AG04450 (cell line): ENCODE measurements at places on chromosomes 3 and 15.
A peak's percentile ranks its signal among the peaks of the same experiment; 100 is the strongest.

GRCh38 chr3:7876741-7877297 lies 624.8 kb upstream of the LMCD1 start:
- DNase-seq: no peak

DNA sequence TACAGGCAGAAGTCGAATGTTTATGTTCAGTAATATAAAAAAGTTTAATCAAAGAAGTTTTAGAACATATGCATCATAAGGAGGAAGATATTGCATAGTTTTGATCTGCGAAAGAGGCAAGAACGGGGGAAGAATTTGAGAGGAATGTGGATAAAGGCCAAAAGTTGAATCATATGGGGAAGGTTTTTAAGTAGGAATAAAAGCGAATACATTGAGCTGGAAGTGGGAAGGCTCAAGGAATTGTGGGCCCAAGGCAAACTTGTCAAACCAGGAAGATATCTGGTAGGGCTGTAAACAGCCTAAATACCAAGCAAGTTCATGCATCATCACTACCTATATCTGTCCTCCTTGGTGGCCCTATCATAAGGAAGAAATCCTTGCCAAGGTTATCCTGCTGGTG lies 186.9 kb downstream of the MAGI1 start:
- peak; percentile 70 for DNase-seq

DNA sequence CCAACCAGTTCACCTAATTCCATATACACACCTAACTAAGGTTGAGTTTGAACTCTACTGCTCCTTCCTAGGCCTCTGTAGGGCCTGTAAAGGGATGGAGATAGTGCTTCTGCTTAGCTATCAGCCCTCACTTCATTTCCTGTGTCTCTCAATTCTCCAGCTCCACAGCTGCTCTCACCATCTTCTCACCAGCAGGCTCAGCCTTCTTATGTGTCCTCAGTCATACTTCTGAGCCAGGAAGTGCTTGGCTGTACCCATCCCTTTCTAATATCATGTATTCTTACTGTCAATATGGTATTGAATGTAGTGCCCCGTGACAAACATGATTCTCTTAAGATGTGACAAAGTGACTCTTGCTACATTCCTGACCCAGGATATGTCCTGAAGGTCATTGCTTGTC lies 116.9 kb downstream of the SLC9A9 start:
- no peak for DNase-seq

- no peak for DNase-seq
These were observed 21.1 kb upstream of the COLQ start for GRCh38 chr3:15542614-15543013.

- DNase-seq: no peak
These were observed 42.8 kb downstream of the C2CD4B start for GRCh38 chr15:62122249-62122648.

DNA sequence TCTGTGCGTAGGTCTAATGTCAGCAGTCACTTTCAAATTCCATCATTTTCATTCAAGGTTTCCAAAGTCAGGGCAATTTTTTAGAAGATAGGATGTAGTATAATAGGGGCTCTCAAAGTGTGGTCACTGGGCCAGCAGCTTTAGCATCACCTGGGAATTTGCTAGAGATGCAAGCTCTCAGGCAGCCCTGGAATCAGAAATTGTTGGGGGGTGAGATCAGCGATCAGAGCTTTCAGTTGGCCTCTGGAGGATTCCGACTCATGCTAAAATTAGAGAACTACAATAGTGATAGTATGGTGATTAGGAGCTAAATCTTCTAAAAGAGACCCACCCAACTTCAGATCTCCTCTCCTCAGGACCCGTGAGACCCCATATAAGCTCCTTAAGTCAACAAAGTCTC lies 2.4 kb upstream of the FRMD4B start:
- DNase-seq: no peak

DNA sequence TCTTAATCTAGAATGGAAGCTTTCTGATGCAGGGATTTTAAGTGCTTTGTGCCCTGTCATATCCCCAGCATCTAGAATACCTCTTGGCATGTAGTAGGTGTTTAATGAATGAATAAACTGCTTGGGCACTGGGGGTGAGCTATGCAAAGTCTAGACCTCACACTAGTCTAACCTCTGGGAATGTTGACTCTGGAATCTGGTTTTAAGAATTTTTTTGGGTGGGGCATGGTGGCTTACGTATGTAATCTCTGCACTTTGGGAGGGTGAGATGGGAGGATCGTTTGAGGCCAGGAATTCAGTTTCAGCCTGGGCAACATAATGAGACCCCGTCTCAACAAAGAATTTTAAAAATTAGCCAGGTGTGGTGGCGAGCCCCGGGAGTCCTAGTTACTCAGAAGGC lies 146.3 kb upstream of the RGMA start:
- no peak for DNase-seq

- no peak for DNase-seq
These were observed 141.8 kb downstream of the XXYLT1 start for GRCh38 chr3:195129072-195129643.

DNA sequence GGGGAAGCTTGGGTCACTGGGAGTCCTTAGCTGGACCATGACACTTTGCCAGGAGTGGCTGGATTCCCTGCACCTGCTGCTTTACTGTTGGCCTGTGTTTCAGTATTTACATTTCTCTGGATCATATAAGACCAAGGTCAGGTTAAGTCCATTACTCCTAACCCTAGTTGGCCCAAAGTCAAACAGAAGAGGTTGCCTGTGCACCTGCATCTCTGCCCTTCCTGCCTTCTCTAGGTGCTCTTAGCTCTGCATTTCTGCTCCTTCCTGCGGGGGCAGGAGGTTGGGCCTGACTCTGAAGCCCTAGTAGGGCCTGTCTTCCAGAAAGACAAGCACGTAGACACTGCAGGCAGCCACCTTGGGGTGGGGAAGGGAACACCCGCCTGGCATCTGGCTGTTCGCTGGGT lies 124.3 kb downstream of the RPLP1 start:
- no peak for DNase-seq

- no peak for DNase-seq
These were observed 56.5 kb downstream of the VPS8 start for GRCh38 chr3:184868477-184868876.

DNA sequence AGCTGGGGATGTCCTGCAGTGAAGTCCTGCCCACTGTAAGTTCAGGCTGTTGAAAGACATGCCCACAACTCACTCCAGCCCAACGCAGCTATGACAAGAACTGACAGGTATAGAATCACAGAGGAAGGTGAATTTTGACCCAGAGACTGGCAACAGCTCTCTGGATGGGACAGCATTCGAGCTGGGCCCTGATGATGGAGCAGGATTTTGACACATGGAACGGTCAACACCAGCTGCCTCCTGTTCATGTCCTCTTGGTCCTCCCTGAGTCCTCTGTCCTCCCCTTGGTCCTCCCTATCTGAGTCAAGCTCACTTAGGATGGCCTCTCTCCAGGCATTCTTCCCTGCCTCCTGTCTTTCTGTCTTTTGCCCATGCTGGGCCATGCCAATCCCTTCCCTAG lies 15.2 kb upstream of the ACAN start:
- no peak for DNase-seq

DNA sequence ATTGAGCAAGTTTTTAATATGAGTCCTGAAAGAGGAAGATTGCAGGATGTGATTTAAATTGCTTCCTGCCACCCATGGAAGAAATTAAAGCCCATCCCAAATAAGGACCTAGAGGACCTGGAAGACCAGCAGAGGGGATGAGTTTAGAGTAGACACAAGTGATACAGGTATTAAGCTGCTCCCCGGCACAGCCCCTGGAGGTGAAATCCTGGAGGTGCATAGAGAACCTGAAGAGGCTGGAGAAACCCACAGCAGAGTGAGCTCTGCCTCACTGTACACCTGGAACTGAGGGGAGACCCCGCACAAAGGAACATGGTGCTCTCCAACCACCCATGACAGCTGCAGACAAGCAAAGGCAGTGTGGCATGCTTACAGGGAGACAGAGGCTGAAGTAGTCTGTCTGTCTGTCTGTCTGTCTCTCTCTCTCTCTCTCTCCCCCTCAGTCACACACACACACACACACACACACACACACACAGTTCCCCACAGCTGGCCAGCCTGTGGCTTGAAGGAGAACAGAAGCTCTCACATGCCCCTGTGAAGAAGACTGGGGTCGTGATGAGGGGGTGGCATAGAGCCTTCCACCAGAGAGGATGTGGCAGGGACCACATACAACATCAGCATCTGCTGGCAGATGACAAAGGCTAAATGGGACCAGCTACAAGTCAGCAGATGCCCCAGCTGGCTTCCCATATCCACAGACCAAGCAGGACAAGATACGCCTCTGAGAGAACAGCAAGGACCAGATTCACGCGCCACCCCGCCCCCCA lies 38.1 kb downstream of the FSIP1 start:
- DNase-seq: no peak

DNA sequence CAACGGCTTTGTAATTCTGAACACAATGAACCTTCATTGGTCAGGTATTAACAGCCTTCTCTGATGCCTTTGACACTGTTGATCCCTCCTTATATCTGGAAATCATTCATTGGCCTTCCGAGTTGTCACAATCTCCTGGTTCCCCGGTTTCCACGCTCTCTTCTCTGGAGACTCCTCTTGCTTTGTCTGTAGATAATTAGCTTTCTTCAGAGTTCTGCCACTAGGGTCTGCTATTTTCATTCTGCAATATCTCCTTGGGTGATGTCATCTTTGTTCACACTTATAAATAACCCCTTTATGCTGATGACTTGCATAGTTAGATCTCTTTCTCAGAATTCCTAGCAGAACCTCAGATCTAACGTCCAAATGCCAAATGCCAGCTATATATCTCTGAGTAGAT lies 583.8 kb upstream of the ZNF717 start:
- DNase-seq: no peak
